Thoracic aorta (tissue), 2 donors: ENCODE measurements at places on chromosomes 12 and 14.

GRCh38 chr12:47885012-47885501 is 19.7 kb downstream of the VDR start:
- DNase-seq, result no peak

DNA sequence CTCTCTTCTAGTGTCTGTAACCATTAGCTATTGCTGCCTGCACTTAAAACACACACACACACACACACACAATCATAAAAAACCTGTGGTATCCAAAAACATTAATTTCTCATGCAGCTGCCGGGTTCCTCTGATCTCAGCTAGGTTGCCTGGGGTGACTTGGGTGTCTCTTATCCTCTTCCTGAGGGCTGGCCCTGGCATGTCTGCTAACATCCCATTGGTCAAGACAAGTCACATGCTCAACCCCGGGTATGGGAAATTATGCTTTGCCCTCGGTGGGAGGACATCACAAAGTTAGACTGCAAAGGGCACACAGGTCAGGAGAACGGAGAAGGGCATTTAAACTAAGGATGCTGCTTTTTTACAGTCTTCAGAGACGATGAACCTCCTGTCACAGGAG is 55.7 kb downstream of the TRPV4 start:
- no peak for DNase-seq

- no peak for DNase-seq
These were observed 2.5 kb upstream of the ESRRB start for GRCh38 chr14:76373456-76373855.

- DNase-seq, result no peak
These were observed at the start of gene TPI1 for GRCh38 chr12:6867413-6868210. TSS of gene TPI1 (plus strand) at chr12:6867531. CDS start at chr12:6867567, 36 bp downstream.

- DNase-seq, result no peak
These were observed 8.5 kb upstream of the VASH1 start for GRCh38 chr14:76752744-76753143.

- DNase-seq, result no peak
These were observed 35.7 kb downstream of the SSH1 start for GRCh38 chr12:108821407-108822397.

DNA sequence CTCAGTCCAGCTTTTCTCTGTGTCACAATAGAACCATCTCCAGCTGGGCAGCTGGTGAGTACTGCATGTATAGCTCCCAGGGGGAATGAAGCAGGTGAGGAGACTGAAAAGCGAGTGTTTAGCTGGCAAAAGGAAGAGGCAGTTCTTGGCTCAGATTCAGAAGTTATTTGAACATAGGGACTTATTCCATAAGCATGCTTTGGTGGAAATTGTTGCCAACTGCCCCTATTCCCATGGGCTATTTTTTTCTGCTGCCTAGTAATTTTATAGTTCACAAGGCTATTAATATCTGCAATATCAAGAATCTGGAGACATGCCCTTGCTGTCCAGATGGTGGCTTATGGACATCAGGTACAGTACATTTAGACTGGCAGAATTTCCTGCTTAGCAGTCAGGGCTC is 1112.7 kb downstream of the LRFN5 start:
- DNase-seq, result no peak

GRCh38 chr14:92635031-92635430 is 113.4 kb downstream of the LGMN start:
- no peak for DNase-seq

- DNase-seq, result no peak
These were observed 12.2 kb downstream of the MYRFL start for GRCh38 chr12:69837191-69837590.

- DNase-seq, result no peak
These were observed 26.2 kb upstream of the TRAF3 start for GRCh38 chr14:102751088-102751487.

GRCh38 chr14:72457641-72458040 is 436.3 kb downstream of the DPF3 start:
- no peak for DNase-seq

- no peak for DNase-seq
These were observed 388.1 kb downstream of the BCAT1 start for GRCh38 chr12:24560831-24561271.

DNA sequence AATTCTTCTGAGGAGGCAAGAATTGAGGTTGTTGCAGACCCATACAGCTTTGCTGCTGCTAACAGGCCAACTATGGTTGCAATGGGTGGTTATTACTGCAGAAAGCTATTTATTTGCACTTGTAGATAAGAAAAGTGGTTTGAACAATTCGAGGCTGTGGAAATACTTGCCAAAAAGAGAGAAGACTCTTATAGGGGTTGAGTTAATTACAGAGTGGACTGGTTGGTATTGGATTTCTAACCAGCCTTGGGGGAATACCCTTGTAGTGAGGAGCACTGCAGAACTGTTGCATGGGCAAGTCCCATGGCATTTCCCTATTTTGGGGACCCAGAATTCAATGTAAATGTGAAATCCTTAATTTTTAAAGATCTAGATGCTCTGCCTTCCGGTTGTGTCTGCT is 120.5 kb downstream of the KCNMB4 start:
- DNase-seq, result no peak

- no peak for DNase-seq
These were observed 128.8 kb upstream of the OR4E1 start for GRCh38 chr14:21802441-21802840.

DNA sequence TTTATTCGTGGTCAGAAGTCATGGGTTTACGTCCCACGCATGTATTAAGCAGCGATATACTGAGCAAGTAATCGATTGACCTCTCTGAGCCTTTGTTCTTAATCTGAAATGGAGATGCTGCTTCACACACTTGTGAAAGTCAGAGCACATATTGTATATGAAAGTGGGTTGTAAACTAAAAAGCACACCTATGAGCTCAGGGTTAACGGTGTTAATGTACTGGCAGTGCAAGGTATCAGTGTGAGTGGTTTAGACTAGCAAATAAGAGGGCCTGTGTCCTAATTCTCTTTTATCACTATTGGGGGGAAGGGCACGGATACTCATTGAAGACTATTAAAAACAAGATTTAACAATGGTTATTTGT is 676 bp downstream of the MRPL42 start:
- no peak for DNase-seq

GRCh38 chr12:9932270-9932669 is at the start of gene CLEC2A:
TSS of gene CLEC2A (minus strand) at chr12:9932370. CDS start at chr12:9932329, 41 bp downstream.
- no peak for DNase-seq

- no peak for DNase-seq
These were observed 544 bp downstream of the ABCD4 start for GRCh38 chr14:74302152-74302628.

- DNase-seq, result no peak
These were observed 36.9 kb downstream of the SLC2A14 start for GRCh38 chr12:7835766-7836165.

DNA sequence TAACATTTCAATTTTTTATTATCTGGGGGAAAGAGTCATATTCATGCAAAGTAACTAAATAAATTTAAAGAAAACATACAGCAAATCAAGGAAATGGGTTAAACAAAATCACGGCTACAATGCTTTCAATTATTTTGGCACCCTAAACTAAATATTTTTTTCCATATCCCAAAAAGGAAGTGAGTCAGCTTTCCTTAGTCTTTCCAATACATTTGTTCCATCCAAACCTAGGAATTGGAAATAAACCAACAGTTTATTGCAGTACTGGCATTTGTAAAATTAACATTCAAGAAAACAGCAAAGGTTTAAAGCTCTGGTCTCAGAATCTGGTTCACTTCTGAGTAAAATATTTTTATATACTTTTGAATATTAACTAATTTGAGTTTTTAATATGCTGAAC is 89.2 kb downstream of the BCL2L14 start:
- DNase-seq, result no peak

DNA sequence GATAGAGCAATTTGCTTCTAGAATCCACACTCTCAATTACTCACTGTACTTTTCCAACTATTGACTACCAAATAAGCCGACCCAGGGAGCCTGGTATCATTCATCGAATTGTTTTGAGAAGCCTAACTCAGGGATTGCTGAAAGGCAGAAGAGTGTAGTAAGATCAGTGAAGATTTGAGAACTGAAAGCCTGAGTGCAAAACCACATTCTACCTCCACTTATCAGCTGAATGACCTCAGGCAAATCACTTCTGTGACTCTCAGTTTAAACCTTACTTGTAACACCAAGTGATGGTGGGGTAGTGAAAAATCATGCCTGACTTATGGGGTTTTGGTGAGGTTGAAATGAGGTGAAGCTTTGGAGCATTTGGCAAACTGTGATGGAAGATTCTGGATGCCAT is 126.1 kb upstream of the MAX start:
- DNase-seq, result no peak

GRCh38 chr14:100784523-100785337 is 41.2 kb upstream of the MEG3 start:
- DNase-seq, result no peak

DNA sequence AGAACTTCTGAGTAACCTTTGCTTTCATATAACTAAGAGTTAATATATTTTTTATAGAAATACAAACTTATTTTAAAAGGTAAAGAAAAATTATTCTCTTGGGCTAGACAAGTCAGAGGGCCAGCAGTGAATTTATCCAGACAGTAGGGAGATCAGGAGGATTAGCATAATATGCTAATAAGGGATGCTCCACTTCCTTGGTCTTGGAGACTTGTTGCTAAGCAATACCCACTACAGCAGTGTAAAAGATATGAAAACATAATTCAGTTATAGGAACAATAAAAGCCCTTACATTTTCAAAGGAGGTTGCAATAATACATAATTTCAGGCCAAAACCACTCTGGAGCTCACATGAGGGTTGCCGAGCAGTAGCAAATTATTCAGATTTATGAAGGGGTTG is 615.6 kb downstream of the KCNH5 start:
- DNase-seq, result no peak

- no peak for DNase-seq
These were observed 68.0 kb upstream of the DICER1 start for GRCh38 chr14:95225251-95225887.

GRCh38 chr12:58804749-58805148 is 115.6 kb downstream of the LRIG3 start:
- DNase-seq, result no peak

DNA sequence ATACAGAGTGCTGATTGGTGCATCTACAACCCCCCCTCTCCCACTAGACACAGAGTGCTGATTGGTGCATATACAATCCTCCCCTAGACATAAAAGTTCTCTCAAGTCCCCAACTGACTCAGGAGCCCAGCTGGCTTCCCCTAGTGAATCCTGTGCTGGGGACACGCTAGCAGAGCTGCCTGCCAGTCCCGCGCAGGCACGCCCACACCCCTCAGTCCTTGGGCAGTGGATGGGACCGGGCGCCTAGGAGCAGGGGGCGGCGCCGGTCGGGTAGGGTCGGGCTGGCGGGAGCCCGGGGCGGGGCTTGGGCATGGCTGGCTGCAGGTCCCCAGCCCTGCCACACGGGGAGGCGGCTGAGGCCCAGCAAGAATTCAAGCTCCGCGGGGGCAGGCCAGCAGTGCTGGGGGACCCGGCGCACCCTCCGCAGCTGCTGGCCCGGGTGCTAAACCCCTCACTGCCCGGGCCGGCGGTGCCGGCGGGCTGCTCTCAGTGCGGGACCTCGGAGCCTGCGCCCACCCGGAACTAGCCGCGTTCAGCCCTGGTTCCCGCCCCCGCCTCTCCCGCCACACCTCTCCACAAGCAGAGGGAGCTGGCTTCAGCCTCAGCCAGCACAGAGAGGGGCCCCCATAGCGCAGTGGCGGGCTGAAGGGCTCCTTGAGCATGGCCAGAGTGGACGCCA is 64.3 kb upstream of the DDHD1 start:
- DNase-seq, result peak; percentile 9
